Activated CD4-positive, alpha-beta T cell treated with anti-CD3 and anti-CD28 coated beads, Interleukin-2, Interleukin-4, amounts not matched to agents 100 ng/mL and 50 ng/mL, durations not matched to agents 16 hours and 8 hours (primary cell): ENCODE measurements at places on chromosomes 2 and 18.

- DNase-seq, result peak; percentile 81
These were observed 4.5 kb upstream of the BCL2L11 start for GRCh38 chr2:111116011-111116746.

GRCh38 chr2:193371200-193371599 lies 1176.5 kb upstream of the TMEFF2 start:
- DNase-seq, result no peak

GRCh38 chr2:130828461-130828860 lies 8.3 kb upstream of the ARHGEF4 start:
- DNase-seq, result no peak

GRCh38 chr2:201839727-201840126 lies 33.4 kb downstream of the CDK15 start:
- no peak for DNase-seq

DNA sequence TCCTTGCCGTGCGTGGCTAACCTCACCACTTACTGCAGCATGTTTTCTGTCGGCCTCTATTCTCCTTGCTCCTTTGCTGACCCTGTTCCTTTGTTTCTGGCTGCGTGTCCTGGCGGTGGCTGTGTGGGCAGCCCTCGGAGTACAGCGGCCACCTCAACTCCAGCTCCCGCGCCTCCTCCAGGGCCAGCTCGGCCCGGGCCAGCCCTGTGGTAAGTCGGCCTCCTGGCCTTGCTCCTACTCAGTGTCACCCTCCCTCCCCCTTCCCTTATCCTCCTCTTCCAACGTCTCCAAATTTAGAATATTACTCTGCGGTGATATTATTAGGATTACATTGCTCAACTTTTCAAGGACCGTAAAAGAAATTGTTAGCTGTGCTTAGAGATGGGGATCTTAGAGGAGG lies 59.5 kb upstream of the RBM44 start:
- DNase-seq, result no peak

DNA sequence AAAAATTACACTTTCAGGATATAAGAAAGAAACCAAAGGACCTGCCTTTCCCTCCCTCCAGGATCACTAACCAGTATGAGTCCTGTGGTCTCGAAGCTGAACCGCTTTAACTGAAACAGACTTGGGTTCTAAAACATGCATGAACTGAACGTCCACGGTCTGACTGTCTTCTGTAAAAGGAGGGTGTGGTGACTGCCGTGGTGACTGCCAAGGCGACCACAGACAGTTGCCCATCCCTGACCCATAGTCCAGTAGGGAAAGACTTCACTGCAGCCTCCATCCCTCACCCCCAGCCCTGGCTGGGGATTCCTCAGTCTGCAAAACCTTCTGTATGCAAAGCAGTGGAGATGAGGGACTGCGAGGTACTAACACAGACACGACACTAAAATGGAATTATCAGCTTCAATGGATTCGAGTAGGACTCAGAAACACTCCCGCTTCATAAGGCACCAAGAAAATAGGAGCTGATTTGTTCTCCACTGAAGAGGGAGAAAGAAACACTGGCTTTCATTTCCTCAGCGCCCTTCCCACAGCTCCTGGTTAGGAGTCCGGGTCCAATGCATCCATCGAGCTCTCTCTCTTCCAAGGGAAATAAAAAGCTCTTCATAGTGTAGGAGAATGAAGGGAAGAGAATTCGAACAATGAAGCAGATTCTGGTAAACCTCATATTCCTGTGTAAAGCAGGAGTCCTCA lies 197.2 kb downstream of the HDAC4 start:
- DNase-seq, result no peak

DNA sequence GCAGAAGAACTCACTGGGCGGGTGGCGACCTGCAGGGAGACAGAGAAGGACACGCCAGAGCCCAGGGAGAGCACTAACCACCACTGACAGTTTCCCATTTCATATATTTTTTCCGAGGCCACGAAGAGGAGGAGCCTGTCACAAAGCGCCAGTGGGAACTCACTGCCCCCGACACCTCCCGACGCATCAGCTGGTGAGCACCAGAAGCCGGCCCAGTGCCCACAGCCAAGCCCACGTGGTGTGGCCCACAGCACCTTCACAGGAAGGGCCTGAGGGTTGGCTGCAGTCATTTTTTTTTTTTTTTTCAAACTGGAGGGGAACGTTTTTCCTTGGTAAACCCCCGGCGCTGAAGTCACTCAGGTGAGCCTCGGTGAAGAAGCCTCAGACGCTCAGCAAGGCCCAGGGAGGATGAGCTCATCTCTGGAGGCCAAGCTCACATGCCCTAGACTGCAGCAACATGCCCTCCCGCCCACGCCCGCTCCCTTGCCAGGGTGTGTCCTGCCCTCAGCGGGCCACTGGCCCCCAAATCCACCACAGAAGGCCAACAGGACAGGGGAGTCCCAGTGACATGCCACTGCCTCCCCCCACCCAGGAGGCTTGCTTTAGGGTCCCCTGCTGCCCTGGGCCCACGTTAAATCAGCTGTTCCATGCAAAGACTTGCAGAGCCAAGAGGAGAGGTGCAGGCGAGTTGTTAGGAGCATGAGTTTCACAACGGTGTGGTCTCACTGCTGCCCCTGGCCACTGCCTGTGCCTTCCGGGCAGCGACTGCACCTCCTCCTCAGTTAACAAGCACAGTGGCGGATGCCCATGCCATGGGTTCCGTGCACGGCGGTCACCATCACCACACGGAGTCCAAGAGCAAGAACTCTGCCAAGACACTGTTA lies 68.1 kb downstream of the PARD6G start:
- no peak for DNase-seq

GRCh38 chr2:96329874-96330273 lies 4.8 kb downstream of the ITPRIPL1 start:
- DNase-seq, result no peak

GRCh38 chr2:142112757-142113221 lies 18.0 kb downstream of the LRP1B start:
- DNase-seq, result no peak

DNA sequence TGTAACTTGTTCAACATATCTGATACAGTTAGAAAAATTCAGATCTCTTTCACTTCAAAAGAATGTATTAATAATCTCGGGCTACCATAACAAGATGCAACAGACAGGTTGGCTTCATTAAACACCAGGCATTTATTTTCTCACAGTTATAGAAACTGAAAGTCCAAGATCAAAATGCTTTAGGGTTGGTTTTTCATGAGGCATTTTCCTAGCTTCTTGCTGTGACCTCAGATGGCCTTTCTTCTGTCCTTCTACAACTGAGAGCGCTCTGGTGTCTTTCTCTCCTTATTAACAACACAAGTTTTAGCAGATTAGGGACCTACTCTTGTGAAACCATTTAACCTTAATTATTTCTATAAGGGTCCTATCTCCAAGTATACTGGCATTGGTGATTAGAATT lies 452.5 kb downstream of the ZNF804A start:
- no peak for DNase-seq

- DNase-seq, result no peak
These were observed 26.0 kb upstream of the HPCAL1 start for GRCh38 chr2:10276481-10277292.

DNA sequence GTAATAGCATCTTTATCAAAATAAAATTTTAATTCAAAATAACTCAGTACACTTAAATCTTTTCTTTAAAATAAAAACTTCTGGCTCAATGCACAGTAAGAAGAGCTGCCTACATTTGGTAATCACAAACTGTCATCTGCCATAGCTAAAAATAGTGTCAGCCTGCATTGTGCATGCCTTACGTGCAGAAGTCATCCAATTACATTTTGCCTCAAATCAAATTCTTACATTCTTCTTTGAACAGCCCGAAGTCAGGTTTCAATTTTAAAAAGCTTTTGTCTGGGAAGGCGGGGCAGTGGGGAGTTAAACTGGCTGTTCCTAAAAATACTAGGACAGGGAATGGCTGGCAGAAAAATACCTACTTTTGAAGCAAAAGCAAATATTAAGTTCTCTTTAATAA lies 51.1 kb downstream of the RTN4 start:
- no peak for DNase-seq

- no peak for DNase-seq
These were observed 290.8 kb downstream of the CCDC85A start for GRCh38 chr2:56474412-56475158.

GRCh38 chr2:105747991-105748390 lies 3.3 kb downstream of the NCK2 start:
- no peak for DNase-seq

- peak; percentile 73 for DNase-seq
These were observed 10.9 kb downstream of the RBMS1 start for GRCh38 chr2:160482673-160483072.

DNA sequence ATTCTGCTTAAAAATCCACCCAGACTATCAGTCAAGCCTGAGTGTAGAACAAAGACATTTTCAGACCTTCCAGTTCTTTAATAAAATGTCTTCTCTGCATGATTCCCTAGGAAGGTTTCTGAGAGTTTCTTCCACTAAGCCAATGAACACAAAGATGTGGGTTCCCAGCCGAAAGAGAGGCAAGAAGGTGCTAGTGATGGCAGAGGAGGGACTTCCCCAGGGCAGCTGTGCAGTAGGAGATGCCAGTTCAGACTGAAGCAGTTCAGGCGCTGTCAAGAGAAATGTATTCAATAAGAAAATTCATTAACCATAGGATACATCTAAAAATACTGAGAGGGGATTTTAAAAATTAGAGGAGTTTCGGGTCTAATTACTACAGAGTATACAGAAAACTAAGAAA lies 83.3 kb downstream of the RND3 start:
- no peak for DNase-seq

- no peak for DNase-seq
These were observed 21.3 kb downstream of the NRP2 start for GRCh38 chr2:205703471-205704126.

GRCh38 chr18:80225685-80226084 lies 21.6 kb downstream of the PARD6G start:
- DNase-seq, result no peak

DNA sequence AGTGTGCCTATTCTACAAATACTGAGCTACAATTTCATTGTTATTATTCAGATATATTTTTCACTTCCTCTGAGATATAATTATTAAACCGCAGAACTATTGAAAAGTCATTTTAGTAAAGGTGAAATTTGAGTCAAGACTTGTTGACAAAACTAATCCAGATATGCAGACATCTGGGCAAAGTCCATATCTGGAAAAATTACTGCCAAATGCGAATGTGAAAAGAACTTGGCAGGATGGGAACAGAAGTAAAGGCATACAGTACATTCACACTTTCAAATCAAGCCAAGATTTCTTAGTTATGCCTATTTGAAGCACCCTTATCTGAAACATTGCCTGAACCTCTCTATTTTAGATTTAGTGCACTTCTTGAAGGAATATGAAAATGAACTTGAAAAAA lies 923.6 kb downstream of the CCDC85A start:
- no peak for DNase-seq

GRCh38 chr2:124024561-124025170 lies 421 bp upstream of the CNTNAP5 start:
- no peak for DNase-seq

DNA sequence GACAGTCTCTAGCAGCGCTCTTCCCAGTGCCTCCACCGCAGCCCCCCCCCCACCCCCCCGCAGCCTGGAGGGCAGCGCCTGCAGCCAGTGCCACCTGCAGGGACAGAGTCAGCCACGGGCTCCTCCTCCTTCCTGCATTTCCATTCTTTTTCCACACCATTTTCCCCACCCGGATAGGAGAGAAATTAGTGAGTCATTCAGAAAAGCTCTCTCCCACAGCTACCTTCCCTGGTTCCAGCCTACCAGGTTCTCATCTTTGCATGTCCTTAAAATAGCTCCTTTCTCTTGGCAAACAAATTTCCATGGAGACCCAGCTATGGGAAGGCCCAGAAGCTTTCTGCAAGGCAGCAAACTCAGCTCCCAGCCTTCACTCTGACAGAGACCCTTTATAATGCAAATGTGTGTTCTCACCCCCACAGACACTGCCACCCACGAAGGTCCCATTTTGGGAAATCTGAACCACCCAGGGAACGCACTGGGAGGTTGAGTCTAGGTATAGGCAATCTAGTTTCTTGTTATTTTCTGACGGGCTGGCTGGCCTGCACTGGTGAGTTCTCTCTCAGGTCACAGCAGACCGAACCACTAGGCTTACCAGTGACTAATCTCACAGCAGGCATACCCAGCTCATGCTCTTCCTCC lies 41.8 kb upstream of the ATG16L1 start:
- DNase-seq, result no peak

GRCh38 chr2:70935468-70936164 lies at the start of gene ATP6V1B1:
Gene ATP6V1B1 (plus strand): TSS chr2:70935900. CDS start chr2:70935955, 55 bp downstream.
- no peak for DNase-seq

GRCh38 chr2:198144660-198145059 lies 340.3 kb downstream of the PLCL1 start:
- DNase-seq, result peak; percentile 4

DNA sequence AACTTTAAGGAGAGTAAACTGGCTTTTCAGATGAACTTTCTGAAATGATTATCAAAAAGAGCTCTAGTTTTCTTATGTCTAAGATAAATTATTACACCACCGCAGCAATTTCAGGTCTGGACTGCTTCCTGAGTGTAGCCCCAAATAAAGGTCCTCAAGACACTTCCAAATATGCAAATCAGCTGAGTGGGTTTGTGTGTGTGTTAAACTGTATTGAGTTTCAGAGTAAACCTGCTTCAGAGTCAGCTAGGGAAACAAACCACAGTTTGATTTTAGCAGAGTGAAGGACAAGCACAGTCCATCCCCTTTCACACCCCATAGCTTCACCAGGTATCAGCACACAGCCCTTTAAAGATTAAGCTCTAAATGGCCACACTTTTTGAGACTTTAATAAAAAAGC lies 168.7 kb downstream of the NRXN1 start:
- no peak for DNase-seq

DNA sequence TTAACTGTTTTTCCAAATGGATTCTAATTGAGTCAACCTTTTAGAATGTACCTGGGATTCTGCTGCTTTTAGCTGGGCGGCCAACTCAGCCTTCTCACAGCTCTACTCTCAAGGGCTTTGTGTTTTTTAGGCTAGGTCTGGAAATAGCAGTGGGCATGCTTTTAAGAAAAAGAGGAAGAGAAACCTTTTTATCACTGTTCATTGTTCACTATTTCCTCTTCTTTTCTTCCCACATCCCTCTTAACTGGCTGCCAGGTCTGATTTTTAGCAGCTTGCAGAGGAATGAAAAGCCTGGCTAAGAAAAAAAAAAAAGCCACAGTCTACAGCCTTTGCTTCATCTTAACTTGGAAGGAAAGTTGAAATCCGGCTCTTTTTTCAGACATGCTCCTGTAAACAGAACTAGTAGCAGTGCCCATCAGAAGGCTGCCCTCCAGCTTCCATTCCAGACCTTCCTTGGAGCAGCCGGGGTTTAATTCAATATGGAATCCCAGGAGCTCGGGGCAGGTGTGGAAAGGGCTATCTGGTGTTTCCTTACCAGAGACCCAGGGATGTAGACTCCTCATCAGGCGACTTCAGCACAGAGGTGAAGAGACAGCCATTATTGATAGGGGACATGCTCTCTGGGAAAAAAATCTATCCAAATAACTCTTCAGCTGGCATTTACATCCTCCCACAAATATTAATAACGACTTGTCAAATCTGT lies 230.7 kb downstream of the MYO3B start:
- no peak for DNase-seq
